ENCODE measurements at places on chromosomes 12 and 14.

- no peak for DNase-seq
Observed at GRCh38 chr12:117533687-117534086, 172.3 kb upstream of the NOS1 start.

DNA sequence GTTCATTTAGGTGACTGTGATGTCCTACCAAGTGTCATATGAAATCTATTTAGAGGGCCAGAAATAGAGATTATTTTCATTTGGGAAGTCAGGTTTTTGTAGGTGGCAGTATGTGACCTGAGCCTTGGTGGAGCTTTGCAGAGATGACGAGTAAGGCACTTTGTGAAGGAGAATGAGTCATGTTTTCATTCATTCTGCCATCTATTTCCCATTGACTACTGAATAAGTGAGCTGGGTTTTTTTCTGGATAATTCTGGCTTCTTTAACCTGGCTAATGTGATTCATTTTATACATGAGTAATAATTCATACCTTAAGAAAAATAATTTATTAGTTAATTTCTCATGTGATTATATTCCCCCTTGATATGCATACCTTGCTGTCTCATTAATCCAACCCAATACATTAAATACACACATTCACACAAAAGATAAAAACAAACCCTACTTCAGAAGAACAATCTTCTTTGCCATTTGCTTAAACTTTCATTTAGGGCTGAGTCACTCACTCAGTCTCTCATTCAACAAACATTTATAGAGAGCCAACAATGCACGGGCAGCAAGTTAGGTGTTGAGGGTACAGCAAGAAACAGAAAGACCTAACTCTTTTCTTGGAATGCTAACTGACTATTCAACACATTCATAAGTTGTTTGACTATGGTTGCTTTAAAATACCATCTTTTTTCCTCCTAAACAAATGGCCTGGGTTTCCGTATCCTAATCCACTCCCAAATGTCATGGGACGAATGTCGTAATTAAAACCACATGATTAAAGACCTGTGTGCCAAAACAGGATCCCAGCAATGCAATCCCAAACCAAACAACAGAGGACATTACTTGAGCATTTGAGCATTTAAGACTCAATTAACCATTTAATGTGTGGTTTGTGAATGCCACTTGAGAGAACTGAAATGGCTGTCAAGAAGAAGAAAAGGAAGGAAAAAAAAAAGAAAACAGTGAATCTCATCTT, 78.0 kb downstream of the KITLG start:
- no peak for DNase-seq

DNA sequence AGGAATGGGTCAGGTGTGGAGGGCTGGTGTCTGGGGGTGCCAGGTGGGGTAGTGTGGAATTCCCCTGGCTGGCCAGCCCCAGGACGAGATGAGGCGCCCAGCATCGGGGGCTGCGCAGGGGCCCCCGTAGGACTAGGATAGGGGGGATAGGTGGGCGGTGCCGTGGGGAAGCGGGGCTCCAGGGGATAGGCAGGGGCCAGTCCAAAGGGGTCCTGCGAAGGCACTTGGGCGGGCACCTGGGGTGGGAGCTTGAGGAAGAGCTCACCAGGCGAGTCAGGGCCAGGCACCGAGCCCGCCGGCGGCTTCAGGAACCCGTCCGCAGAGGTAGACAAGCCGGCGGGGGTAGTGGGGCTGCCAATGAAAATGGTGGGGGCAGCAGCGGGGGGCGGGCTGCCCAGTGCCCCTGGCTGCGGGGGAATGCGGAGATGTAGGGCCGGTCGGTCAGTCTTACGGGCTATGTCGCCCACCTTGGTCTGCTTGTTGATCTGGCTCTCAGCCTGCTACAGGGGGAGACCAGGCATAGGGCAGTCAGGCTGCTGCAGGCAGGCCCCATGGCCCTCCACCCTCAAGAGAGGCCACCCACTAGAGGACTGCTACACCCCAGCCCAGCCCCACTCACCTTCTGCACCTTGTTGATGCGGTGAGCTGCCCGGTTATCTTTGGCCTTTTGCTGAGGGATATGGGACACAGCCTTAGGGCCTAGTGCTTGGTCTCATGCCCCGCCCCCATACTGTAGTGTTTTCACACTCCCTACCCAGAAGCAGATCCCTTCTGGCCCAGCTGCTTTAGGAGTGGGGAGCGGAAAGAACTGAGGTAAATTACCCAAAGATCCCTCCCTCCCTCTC, 19.3 kb downstream of the KMT2D start:
- DNase-seq, result no peak

- DNase-seq, result peak; percentile 86
Observed at GRCh38 chr14:24051176-24051788, 527 bp upstream of the CARMIL3 start.

- DNase-seq, result no peak
Observed at GRCh38 chr14:75995372-75996041, 9.9 kb downstream of the IFT43 start.

DNA sequence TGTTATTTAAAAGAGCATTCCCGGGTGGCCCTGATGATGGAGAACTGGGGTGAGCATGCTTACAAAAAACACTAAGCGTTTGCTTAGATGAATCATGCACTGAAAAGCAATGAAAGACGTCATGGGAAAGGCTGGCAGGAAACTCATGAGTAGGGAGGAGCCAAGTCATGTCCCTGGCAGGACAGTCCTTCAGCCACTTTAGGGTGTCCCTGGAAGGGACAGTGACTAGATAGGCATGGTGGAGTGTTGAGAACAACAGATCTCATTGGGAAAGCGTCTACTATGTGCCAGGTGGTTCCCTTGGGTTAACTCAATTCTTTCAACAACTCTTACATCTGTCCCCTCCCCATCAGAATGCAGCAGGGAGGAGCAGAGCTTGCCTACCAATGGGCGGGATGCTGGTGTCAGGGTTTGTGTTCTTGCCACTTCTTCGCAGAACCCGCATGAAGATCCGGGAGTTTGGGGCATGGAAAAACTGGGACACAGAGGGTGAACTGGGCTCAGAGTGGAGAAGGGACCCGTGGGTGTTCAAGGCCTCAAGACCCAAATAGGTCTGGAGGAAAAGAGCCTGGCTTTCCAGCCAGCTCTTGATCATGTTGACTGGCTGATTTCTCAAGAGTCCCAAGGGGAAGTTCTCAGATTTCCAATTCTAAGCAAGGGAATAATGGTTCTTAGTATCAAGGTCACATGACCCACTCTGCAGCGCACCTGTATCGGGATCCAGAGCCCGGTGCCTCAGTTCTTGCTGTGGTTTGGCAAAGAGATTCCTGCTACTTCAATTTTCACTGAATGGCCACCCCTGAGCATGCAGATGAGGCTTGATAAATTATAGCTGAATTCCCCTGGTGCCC, 653.9 kb upstream of the TBX3 start:
- DNase-seq, result no peak

DNA sequence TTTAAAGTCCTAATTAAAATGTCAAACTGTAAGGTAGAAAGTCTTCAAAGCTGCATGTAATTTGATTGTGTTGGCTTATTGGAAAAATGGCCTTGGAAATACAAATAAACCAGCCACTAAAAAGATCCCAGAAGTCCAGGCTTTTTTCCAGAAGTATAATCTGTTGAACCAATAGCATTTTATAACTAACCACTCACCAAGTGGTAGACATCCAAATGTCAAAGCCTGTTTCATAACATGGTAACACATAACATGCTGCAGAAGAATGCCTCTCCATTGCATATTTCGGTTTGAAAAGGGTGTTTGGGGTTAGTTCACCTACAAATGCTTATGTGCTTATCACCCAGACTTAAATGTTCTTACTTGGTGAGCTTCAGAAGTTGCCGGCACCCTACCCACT, 183.7 kb upstream of the DIO2 start:
- no peak for DNase-seq

DNA sequence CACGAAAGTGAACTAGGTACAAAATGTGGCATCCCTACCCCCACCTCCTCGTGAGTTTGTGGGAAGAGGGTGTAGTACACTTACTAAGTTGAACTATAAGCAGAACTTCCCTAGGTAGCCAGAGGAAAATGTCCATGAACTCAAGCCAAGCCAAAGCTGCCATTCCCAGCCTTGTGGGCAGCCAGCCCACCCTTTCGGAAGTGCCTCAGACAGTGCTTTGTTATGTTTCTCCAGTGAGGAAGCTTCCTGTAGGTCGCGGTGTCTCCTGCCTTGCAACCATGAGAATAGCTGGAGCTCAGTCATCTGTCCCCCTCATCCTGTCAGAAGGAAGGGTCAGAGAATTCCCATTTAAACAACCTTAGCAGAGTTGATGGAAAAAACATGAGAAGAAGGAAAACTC, 266.9 kb downstream of the DUSP6 start:
- no peak for DNase-seq

GRCh38 chr12:45789025-45789424, 59.5 kb downstream of the ARID2 start:
- DNase-seq, result no peak

DNA sequence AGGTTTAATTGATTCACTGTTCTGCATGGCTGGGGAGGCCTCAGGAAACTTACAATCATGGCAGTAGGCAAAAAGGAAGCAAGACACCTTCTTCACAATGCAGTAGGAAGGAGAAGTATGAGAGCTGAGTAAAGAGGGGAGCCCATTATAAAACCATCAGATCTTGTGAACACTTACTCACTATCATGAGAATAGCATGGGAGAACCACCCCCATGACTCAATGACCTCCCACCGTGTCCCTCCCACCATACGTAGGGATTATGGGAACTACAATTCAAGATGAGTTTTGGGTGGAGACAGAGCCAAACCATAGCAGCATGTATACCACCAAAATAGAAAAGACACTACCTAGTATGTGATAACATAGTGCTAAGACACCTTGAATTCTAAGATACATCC, 2.9 kb upstream of the HMGA2 start:
- no peak for DNase-seq

DNA sequence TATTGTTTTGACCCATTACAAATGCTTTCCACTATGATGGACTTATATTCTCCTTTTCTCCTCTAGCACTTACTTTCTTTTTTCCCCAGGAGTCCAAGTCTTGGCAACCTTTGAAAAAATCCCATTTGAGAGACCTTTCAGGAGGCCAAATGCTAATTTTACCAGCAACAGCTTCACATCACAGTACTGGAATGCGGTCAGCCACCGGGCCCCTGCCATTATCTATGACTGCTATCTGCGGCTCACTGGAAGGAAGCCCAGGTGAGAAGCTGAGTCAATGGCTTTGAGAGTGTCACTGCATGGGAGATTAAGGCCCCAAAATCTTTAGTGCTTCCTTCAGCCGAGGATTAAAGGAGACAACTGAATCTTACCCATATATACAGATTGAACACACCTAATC, 64.2 kb downstream of the ERGIC2 start:
- no peak for DNase-seq

DNA sequence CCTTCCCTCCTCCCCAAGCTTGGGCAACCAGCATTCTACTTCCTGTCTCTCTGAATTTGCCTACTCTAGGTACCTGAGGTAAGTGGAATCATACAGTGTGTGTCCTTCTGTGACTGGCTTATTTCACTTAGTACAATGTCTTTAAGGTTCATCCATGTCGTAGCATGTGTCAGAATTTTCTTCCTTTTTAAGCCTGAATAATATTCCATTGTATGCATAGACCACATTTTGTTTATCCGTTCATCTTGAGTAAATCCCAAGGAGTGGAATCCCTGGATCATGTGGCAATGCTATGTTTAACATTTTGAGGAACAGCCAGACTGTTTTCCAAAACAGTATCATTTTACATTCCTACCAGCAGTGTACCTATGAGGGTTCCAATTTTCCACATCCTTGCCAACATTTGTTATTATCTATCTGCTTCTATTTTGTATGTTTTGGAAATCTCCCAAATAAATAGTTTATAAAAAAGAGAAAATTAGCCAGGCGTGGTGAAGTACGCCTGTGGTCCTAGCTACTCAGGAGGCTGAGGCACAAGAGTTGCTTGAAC, 12.4 kb downstream of the HSP90AA1 start:
- DNase-seq, result no peak

GRCh38 chr14:49461529-49462401, 124.4 kb downstream of the RPS29 start:
- DNase-seq, result no peak

GRCh38 chr12:125249066-125249824, 184.0 kb downstream of the AACS start:
- no peak for DNase-seq

GRCh38 chr12:120247621-120248030, 17.9 kb downstream of the PXN start:
- no peak for DNase-seq

DNA sequence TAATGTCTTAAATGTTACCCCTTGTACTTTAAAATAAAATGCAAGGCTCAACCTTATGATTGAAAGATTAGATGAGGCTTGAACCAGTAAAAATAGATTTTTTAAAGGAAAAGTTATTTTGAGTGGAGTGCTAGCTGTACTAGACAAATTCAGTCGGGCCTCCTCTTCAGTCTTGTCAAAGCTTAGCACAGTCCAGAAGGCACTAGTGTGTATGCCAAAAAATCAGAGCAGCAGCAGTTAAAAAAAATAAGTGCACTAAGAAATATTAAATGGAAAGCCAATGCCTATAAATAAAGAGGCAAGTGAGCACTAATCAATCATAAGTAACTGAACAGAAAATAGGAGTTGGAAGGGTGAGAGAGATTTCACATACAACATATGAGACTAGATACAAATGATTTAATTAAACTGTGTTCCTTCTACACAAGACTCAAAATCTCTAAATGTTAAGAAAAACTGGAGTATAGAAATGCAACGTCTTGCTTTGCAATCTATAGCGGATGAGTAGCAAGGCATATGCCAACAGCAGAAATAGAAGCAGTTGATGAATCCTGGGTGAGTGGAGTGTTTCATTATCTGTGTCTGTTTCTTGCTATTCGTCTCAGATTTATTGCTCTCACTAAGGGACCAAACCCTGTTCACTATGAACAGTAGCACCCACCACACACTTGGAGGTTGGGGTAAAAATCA, 172.1 kb downstream of the ETNK1 start:
- DNase-seq, result no peak

DNA sequence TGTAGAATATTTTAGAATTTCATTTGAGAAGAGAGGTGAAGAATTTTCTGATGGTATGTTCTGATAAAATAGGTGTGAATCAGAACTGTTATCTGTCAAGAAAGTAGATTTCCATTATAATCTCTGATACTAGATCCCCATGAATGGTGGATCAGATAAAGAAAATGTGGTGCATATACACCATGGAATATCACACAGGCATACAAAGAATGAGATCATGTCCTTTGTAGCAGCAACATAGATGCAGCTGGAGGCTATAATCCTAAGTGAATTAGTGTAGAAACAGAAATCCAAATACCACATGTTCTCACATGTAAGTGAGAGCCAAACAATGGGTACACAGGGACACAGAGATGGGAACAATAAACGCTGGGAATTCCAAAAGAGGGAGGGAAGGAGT, 372.0 kb upstream of the ATP2B1 start:
- no peak for DNase-seq

- no peak for DNase-seq
Observed at GRCh38 chr12:53994264-53995001, 5.5 kb upstream of the HOXC9 start.

DNA sequence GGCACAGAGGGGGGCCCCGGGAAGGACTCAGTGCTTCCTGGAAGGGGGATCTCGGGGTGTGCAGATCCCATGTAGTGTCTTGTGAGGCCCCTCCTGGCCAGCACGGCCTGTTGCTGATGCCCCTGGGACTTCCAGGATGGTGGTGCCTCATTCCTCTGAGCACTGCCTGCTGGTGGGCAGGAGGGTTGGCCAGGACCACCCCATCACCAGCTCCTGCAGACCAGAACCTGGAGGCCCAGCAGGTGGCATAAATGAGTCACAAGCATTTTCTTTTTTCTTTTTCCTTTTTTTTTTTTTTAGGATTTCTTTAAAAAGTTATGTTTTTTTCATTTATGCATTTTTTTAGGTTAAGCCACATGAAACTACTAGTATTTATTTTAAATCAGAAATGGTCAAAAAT, 8.0 kb downstream of the MMP17 start:
- no peak for DNase-seq

Data from mesenteric fat pad (tissue), 1 donor.